ENCODE measurements at places on chromosomes 2 and 18. TPM values are rescaled to one million over a fixed set of nuclear protein-coding genes. Genes with fewer than 3 reads are reported as not detected.
A peak's percentile ranks its signal among the peaks of the same experiment; 100 is the strongest.

The SLC16A14 gene
- 5.4 TPM for total RNA-seq

The KCNS3 gene
- total RNA-seq, result 4.5 TPM

DNA sequence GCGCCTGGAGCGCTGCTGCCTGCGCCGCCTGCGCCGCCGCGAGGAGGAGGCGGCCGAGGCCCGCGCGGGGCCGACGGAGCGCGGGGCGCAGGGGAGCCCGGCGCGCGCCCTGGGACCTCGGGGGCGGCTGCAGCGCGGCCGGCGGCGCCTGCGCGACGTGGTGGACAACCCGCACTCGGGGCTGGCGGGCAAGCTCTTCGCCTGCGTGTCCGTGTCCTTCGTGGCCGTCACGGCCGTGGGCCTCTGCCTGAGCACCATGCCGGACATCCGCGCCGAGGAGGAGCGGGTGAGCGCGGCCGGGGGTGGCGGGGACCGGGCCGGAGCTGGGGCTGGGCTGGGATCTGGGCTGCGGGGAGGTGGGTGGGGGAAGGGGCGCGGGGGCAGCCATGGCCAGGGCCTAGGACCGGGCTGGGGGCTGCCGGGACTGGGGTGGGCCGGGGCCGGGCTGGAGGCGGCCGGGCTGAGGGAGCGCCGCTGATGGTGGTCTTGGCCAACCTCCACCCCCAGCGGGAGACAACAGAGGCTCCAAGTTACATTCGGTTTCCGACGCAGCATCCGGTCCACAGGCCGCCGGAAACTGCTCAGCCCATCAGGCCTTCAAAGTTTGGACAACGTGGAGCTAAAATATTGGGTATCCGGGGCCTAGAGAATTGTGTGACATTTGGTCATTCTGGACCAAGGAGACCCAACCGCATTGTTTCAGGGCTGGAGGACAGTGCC lies 66.4 kb downstream of the KCNG2 start:
- peak; percentile 30 for DNase-seq

DNA sequence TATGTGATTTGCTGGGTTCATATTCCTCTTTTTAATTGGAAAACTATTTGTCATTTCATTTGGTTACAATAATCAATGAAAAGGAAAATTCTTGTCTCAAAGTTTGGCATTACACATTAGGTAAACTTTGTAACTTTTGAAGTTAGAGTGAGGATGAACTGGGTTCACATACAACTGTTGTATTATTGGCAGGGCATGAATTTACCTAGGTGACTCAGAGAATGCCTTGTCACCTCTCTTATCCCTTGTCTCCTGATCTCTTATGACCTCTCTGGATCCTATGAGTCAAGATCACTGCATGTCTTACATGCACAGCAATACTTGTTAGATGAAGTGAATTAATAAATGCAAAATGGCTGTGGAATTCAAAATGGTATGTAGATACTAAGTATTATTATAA lies 563.4 kb upstream of the GCFC2 start:
- no peak for DNase-seq

GRCh38 chr2:219289537-219290361 lies 10.6 kb downstream of the DNAJB2 start:
- peak; percentile 87 for DNase-seq

DNA sequence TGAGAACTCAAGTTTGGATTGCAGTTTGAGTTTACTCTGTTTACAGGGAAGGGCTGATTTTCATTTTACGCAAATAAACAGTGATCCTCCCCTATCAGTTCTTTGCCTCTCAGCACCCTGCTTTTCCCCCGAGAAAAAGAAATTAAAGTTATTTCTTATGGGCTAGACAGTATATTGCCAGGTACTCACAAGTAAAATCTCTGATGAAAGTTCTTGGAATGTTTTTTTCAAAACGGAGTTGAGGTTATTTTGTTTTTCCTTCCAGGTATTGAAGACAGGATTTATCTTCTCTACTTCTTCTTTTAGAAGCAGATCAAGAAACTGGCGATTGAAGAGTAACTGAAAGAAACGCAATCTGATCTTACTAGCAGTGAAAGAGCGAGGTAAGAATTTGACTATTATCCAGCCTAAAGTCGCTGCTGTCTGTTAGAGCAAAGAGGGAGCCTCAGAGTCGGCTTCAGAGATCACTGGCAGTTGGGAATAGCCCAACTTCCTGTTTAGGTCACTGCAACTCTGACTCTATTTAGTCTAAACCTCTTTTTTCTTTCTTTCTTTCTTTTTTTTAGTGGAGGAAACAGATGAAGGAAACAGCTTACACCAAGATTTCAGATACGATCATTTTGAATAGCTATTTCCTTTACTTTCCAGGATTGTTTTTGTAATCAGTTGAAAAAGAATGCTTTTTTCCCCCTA lies at the start of gene TFPI:
TSS of gene TFPI (minus strand) at position 425 of the 693 bp plus-strand sequence. CDS start 50,667 bp downstream, outside the sequence.
- no peak for DNase-seq

DNA sequence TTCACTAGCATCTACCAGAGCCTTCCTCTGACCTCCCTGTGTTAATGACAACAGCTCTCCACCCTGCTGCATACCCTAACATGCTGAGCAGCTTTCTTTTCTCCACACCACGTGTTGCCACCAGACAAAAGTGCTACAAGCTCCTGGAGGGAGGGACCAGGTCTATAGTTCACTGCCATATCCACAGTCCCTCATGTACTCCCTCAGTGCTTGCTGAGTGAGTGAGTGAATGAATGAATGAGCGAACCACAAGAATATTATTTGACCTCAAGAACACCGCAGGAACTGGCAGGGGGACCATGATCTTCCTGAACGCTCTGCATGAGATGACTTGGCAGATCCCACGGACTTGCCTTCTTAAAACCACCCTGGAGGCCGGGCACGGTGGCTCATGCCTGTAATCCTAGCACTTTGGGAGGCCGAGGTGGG lies 47.4 kb upstream of the CAB39 start:
- DNase-seq, result no peak

DNA sequence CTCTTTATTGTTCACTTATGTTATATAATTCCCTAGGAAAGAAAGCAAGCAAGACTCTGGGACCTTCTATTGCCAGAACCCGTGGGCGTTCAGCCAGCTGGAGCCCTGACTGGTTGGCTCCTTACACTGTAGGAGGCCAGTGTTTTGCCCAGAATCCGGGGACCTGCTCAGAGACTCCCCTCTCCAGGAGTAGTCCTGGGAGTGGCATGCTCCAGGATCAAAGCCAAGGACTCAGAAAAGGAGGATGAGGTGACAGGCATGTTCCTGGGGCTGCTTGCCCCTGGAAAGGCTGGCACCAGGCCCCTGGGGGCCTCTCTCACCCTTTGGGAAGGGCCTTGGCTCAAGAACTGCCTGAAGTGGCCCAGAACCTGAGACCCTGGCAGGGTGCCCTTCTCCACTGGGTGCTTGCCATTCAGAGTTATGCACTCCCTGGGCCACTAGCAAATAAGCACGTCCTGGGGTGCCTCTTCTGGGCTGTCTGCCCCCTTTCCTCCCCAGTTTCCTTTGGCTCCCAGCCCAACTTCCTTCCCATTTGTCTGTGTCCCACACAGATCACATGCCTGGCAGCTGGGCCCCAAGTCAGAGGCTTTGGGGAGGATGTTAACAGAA lies 19.6 kb upstream of the KIF3C start:
- peak; percentile 83 for DNase-seq

Data from Right ventricle myocardium inferior (tissue), 1 donor.